Dermis lymphatic vessel endothelial cell (primary cell): ENCODE measurements at places on chromosomes 1 and 21. TPM values are rescaled to one million over a fixed set of nuclear protein-coding genes. Genes with fewer than 3 reads are reported as not detected.

The MAP3K6 gene
- 1.8 and 2.3 TPM in 2 replicates for total RNA-seq

The METTL13 gene
- 19.2 and 26.0 TPM in 2 replicates for total RNA-seq

The MATN1 gene
- 0.09 TPM in 1 of 2 replicates, not detected in the other for total RNA-seq

The OR2AK2 gene
- not detected in 2 replicates for total RNA-seq

The SLFNL1 gene
- total RNA-seq: 0.17 and 0.22 TPM in 2 replicates

The ZNF683 gene
- total RNA-seq: not detected in 2 replicates
